ENCODE measurements at places on chromosomes 3 and 15.

GRCh38 chr3:7546253-7546652 lies 685.3 kb downstream of the GRM7 start:
- DNase-seq, result no peak

DNA sequence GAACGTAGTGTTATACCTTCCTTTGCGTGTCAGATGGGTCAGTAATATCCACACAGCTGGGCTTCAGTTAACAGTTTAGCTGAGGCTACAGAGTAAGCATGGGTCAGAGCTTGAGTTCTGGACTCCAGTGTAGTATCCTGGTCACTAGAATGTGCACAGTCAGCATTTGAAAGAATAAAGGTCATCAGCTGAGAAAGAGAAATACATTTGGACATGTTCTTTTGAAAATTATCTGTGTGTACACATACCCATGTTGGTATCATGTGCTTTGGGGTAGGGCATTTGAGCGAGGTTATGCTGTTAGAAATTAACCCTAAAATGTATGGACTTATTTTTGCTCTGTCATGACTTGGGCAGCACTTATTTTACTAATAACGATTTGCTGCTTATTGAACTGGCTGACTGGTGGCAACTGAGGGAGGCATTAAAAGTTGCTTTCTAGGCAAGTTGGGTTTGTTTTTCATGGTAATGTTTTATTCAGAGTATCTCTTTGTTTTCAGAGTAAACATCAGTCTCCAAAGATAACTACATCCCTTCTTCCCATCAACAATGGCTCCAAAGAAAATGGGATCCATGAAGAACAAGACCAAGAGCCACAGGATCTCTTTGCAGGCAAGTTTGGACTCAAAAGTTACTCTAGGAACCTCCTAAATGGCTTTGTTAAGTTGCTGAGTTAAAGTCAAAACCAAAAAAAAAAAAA lies 16.4 kb downstream of the SNX1 start:
- DNase-seq, result no peak

GRCh38 chr3:133451309-133451708 lies 51.5 kb downstream of the BFSP2 start:
- DNase-seq, result no peak

DNA sequence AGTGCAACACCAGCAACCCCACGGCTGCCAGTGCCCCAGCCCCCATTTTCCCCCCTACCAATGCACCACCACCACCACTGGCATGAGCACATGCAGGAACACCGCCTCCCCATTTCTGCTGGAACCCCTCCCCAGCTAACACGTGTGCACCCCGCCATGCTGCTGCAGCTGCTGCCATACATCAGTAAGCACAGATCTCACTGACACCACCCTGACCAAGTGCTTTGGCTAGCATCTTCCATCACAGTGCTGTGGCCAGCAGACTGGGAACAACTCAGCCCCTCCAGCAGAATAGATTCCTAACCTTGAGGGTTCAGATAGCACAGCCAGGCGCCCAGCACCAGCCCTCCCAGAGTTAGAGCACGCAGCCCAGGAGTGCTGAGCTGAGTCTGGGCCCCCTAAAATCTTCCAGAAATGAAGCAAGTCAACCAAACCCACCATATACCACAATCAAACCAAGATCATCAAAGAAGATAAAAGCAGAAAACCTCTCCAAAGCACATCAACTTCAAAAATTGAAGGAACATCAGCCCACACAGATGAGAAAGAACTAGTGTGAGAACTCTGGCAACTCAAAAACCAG lies 81.2 kb upstream of the CDV3 start:
- DNase-seq, result no peak

DNA sequence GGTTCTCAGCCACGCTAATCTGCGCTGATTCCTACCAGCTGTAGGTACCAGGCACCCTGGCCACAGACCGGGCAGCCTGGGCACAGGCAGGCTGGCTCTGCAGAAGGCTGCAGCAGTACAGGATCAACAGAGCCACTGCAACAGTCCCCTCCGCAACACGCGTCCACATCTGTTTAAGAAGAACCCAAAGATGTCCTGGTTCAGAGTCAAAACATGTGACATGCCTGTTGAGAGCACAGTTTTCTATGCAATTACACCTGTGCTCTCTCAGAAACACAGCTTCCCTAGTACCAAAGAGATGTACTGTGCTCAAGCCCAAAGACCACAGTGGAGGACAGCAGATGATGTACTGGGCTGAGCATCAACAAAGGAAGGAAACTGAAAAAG lies 18.8 kb downstream of the LRIG1 start:
- DNase-seq, result no peak

DNA sequence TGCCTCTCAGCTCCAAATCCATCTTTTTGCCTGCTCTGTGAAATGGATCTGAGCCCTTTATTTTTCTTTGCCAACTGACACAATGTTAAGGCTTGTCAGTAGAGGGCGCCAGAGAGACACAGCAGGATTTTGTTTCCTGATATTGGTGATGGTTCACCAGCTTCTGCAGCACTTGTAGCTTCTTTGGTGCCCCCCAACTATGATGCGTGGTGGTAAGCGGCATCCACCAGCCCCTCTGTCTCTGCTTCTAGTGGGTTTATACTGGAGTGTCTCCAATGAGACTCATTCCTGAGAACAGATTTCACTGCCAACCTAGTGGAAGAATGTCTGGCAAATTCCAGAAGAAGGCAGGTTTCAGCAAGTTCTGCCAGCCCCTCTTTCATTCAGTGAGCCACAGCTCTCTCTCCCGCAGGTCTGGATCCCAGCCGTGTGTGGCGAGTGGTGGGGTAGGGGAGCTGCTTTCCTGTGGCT lies 471.9 kb upstream of the FRG2C start:
- DNase-seq, result peak; percentile 43

- no peak for DNase-seq
These were observed 87.2 kb downstream of the MB21D2 start for GRCh38 chr3:192830291-192831110.

- DNase-seq, result no peak
These were observed 129.2 kb upstream of the CADPS start for GRCh38 chr3:63004448-63004847.

- DNase-seq, result no peak
These were observed 86.1 kb downstream of the ATP10A start for GRCh38 chr15:25777037-25777436.

DNA sequence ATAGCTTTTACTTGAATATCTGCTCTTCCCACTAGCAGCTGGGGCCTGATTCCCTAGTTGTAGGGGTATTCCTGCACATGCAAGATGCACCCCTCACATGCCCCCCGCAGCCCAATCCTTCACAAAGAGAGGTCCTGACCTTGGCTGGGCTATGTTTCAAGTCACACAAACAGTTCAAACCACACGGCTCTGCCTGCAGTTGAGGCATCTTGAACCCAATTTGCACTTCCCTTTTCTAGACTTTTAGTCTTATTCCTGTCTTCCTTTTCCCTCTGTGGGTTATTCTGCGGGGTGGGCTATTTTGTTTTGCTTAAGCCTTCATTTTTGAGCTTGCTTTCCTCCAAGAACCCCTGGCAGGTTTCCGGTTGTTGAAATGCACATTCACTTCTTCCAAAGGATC lies 13.3 kb upstream of the CCR1 start:
- no peak for DNase-seq

Measured in activated CD4-positive, alpha-beta T cell treated with anti-CD3 and anti-CD28 coated beads, Interleukin-2, amount 50 U/mL, for 1 hour (primary cell).